ENCODE measurements at places on chromosomes 4 and X. TPM values are rescaled to one million over a fixed set of nuclear protein-coding genes. Genes with fewer than 3 reads are reported as not detected.
A peak's percentile ranks its signal among the peaks of the same experiment; 100 is the strongest.

The SPANXB1 gene
- not detected for polyA plus RNA-seq

The ABCG2 gene
- polyA plus RNA-seq = 3.1 TPM

The SSX1 gene
- not detected for polyA plus RNA-seq

The SHROOM2 gene
- polyA plus RNA-seq = 8.7 TPM

DNA sequence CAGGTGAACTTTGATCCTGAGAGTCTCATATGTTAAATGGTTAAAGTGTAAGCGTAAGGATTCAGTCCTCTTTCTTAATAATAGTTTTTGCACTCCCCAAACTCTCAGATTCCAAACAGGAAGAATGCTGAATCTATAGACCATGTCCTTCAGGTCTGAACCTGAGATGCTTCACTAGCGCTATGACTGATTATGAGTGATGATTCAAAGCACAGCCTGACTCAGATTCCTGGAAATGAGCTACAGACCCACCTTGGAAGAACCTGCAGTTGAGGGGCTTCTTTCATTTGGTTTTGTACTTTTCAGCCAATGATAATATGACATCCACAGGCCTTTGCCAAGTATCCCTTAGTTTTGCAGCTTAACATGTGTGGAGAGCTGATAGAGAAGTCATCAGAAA, 1.4 kb downstream of the EDNRA start:
- peak; percentile 49 for DNase-seq

DNA sequence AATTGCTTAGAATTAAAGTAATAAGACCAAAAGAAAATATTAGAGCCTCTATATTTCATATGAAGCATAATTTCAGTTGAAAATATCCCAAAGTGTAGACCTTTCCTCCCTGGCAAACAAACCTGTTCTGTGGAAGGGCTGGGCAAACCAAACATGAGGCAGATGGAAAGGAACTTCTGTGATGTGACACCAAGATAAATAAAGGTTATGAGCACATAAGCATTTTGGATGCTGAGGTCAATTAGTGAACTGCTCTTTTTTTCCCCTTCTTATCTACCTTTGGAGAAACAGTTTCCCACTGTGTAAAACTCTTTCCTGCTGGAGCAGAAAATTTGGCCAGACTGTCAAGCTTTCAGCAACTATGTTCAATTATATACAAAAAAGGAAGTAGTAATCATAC, 109.6 kb upstream of the STIM2 start:
- DNase-seq = no peak

DNA sequence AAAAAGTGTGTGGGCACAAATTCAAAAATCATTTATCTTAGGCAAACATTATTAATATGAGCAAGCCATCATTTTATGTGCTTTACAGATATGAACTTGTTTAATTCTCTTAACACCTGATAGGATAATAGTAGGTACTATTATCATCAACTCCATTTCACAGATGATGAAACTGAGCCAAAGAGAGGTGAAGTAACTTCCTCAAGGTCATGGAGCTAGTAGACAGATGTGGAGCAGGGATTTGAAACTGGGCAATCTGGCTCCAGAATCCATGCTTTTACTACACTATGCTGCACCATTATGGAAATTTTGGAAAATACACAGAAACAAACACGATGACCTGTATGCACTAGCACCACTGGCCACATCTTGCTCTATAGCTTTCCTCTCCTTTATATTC, 1.0 kb upstream of the PIN4 start:
- DNase-seq = no peak

DNA sequence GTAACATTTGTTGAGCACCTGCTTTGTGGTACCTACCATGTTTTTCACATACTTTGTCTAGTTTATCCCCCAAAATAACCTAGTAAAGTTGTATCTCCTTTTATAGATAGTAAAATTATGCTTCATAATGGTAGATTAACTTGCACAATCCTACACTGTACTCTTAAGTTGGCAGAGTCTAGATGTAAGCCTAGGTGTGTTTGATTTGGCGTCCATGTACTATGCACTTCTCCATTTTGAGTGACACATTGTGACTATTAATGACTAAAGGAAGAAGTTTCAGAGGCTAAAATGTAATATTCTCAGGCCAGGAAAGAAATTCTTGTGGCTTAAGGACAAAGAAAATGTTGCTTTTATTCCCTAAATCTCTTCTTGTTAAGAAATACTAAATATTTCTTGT, 15.4 kb downstream of the PLK4 start:
- no peak for DNase-seq

DNA sequence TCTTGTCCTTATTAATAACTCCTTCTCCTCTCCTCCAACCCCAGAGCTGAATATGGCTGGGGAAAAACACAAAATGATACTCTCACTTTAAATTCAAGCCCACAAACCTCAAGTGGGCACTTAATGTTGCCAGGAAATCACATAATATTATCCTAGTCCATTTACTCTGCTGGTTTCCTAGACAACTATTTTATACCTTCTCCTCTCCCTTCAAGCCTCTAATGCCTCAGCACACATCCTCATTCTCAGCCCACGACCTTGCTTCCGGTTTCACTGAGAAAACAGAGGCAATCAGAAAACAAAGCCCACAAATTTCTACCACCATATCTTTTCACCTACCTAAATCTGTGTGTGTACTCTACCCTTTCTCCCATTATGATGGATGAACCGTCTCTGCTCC, 12.1 kb upstream of the CLCN5 start:
- no peak for DNase-seq

DNA sequence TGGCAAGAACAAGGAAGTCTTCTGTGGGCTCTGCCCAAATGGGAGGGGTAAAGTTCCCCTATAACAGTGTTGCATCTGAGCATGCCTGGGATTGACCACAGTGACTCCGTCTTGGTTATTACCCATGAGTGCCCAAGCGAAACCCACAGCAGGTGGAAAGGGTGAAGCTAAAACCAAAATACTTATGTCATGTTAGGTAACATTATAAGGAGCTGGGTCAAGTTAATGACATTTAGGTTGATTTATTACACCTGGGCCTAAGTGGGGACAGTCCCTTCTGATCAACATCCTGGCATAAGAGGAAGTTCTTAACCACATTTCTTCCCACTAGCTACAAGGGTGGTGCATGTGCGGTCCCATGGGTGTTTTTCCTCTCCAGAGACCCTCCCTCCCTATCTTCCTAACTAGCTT, 1.3 kb upstream of the ZNF732 start:
- DNase-seq = no peak

DNA sequence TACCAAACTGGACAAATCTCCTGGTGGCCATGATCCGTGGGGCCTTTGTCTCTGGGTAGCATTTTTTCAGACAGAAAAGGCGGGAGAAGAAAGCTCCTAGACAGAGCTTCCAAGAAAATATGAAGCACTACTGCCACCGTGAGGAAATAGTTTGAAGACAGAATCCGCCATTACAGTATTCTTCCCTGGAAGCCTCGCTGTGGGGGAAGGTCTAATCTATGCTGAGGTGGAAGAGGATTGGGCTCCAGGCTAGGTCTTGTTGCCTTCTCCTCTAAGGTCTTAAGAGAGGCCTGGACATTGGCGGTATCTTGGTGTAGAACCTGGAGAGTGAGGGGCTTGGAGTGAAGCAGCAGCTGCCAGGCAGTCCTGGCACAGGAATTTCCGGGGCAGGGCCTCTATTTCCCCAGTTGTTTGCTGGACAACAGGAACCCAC, 218.9 kb downstream of the OR13H1 start:
- peak; percentile 70 for DNase-seq

- DNase-seq = no peak
Measured at GRCh38 chr4:1802151-1802715, 9.1 kb downstream of the FGFR3 start.

- no peak for DNase-seq
Measured at GRCh38 chrX:30153175-30153880, 62.0 kb upstream of the MAGEB2 start.

DNA sequence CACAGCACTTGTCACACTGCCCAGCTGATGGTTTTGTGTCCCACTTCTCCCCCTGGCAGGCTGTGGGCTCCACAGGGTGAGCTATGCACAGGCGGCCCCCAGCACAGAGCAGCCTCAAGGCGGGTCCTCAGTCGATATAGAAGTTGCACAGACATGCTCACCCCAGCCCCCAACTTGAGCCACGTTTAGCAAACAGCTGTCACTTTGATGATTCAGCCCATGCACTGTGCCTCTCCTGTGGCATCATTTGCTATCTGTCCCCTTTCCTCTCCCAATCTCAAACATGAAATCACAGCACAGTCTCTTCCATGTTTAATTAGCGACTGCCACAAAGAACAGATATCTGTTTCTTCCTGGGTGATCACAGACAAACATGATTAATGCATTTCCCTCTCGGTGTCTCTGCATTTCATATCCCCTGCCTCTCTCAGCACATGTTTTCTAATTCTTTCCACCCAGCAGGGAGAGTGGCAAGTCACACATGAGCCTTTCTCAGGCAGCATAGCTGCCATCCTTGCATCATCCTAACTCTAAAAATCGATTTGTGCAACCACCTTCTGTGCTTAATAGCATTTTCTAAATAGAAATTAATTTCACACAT, 204.9 kb downstream of the EVC2 start:
- no peak for DNase-seq

- no peak for DNase-seq
Measured at GRCh38 chr4:24887881-24888430, 24.9 kb downstream of the CCDC149 start.

Data from mammary epithelial cell (primary cell).